ENCODE measurements at places on chromosomes 5 and 9.

GRCh38 chr5:41871852-41872251, 1.6 kb upstream of the OXCT1 start:
- DNase-seq: no peak

DNA sequence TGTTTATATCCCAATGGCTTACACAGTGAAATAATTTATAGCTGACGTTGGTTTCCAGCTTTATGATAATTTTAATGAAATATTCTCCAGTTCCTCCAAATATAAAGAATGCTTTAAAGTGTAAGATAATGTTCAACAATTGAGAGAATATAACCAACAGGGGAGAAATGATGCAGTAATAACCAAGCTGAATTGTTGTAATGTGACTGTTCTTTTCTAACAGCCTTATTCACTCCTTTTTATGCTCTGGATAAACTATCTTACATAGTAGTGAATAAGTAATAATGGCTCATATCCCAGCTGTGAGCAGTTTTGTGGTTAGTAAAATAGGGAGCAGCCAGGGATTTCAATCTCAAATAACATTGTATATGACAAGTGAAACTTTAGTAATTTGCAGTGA, 2348.7 kb upstream of the ACO1 start:
- no peak for DNase-seq

GRCh38 chr9:77748214-77748772, 100.2 kb upstream of the GNA14 start:
- DNase-seq: no peak

GRCh38 chr9:72882117-72882775, 70.6 kb downstream of the ALDH1A1 start:
- no peak for DNase-seq

- no peak for DNase-seq
Observed at GRCh38 chr9:116564266-116564793, 122.8 kb upstream of the TRIM32 start.

DNA sequence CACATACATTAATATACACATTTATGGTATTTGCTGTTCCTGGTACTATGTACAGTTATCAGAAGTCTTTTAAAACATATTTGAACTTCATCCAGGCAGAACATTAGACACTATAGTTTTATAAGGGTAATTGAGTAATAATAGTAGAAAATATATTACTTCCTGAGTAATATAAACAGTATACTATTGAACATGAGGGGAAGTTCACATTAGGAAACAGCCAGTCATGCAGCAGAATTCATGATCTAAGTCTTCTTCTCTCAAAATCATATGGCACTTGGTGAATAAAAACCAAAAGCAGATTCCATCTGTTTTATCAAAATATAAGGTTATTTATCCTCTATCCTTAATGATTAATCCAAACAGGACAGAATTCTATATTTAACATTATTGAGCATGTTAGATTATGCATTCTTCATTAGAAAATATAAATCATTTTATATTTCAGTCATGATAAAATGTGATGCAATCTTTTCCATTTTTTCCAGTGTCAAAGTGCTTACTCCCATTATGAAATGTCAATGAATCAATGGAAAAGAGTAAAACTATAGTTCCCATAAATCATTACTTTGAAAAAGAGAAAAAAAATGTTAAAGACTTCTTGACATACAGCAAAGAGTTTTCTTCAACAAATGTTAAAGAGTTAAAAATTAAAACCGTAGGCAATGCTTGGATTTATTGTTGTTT, 584.3 kb upstream of the TUSC1 start:
- no peak for DNase-seq

DNA sequence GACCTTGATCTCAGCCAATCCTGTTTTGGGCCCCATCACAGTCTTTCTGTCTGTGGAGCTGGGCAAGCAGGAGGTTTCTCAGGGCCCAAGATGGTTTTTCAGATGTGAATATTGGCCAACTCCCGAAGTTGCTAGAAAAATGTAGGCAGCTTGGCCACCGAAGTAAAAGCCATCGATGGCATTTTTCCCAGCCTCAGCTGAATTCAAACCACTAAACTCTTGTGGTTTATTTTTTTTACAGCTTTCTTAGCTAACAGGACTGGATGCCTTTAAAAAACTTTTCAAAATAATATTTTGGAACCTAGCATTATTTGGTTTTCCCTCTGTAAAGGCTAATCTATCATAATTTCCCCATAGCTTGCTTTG, 102.5 kb upstream of the ERCC6L2 start:
- DNase-seq: no peak

GRCh38 chr9:116539549-116539948, 147.6 kb upstream of the TRIM32 start:
- no peak for DNase-seq

DNA sequence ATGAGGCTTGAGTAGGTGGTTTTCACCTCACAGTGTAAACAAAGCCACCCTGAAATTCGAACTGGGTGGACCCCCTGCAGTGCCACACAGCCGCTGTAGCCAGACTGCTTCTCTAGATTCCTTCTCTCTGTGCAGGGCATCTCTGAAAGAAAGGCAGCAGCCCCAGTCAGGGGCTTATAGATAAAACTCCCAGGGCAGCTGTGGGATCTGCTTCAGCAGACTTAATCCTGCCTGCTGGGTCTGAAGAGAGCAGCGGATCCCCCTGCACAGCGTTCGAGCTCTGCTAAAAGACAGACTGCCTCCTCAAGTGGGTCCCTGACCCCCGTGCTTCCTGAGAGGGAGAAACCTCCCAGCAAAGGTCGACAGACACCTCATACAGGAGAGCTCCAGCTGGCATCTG, 71.4 kb downstream of the CARTPT start:
- DNase-seq: no peak

- DNase-seq: no peak
Observed at GRCh38 chr5:175800656-175801081, 70.7 kb upstream of the CPLX2 start.

DNA sequence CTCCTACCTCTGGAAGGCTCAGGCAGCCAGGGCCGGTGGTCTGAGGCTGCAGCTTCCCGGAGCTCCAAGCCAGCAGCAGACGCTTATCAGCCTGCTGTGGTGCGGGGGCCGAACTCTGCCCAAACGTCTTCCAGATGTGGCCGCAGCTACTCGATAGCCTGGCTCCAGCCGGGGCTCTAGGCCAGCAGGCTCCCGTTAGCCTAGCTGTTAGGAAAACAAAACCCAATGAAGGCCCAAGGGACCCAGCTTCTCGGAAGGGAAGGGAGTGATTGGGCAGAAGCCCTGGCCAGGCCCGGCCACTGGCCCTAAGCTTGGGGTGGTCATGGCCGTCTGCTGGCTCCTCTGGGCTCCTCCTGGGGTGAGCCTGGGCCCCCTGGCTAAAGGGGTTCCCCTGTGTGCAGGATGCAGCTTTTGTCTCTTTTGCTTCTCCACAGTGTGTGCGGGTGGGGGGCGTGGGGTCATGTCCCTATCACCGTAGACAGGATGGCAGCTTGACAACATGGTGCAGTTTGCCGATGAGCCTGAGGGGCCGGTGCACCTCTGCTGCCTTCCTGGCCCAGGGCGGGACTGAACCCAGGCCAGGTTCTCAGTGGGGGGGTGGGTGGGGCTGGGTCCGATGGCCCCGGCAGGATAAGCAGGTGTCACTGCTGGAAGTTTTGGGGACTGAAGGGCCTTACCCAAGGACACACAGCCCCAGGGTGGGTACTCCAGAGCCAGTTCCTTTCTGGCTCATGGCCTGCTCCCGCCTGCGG, 18.7 kb downstream of the MYMK start:
- DNase-seq: no peak

DNA sequence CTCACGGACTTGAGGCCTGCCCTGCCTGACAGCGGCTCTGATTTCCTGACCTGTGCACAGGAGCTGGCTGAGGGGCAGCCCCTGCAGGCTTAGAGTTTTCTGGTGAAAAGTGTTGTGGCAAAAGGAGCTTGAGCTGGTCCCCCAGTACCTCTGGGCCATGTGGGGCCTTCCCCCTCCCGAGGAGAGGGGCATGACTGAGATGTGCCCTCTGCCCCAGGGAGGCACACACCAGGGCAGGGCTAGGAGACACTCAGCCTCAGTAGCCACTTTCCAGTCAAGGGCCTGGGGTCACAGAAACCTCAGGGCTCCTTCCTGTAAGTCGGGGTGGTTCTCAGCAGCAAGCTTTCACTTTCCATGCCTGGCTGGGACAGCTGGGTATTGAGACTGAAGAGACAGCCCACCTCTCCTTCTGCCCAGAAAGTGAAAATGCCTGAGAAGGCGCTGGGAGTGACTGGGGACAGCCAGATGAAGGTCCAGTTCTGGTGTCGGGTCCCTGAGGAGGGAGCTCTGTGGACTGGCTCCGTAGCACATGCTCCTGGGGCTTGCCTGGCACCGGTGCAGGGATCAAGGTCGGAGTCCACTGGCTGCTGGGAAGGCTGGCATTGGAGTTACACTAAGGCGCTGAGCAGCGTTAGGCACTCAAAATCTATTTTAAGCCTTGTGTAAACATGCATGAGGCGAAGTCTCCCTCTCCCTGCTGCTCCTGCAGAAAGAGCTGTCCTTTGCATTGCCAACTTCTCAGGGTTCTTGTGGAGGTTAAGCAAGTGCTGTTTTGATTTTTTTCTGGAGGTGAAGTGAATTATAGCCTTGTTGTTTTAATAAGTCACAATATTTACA, 394.9 kb downstream of the GADD45G start:
- DNase-seq: no peak

GRCh38 chr9:106755736-106756135, 107.2 kb upstream of the ZNF462 start:
- DNase-seq: no peak

GRCh38 chr9:15755660-15756059, 202.8 kb downstream of the CCDC171 start:
- DNase-seq: no peak

- no peak for DNase-seq
Observed at GRCh38 chr5:39106322-39106721, 32.1 kb upstream of the RICTOR start.

- DNase-seq: no peak
Observed at GRCh38 chr5:166370928-166371690, 1920.3 kb upstream of the WWC1 start.

- no peak for DNase-seq
Observed at GRCh38 chr5:124949862-124950261, 203.4 kb upstream of the ZNF608 start.

- no peak for DNase-seq
Observed at GRCh38 chr5:171422495-171422894, 3.0 kb downstream of the FGF18 start.

DNA sequence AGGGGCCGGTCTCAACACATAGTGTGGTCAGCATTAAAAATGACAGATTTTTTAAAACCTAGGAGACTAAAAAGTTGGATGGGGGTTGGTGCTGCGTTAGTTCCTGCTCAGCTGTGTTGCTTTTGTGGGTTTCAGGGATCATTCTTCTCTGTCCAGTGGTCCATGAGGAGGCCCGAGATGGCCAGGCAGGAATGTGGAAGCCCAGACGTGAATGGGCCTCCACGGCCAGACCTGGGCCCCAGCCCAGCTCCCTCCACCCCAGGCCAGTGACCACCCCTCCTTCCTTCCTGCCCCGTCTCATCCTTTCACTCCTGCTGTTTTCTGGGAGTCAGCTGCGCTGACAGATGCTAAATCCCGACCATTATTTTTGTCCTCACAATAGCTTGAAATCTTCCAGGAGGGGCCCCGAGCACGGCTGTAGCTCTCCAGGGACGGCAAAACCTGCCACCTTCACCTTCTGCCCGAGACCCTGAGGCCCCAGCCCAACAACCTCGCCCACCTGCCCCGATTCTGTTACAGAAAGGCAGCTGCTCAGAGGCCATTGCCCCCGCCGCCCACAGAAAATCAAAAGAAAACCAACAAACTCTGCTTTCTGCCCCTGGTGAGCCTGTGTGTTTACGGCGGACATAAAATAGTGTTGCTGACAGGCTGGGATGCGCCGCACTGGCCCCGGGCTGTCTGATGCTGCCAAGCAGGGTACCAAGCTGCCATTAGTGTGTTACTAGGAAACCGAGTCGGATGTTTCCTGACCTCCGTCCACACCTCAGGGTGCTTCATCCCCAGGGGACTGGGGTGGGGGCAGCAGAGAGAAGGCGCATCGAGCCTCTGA, 83.7 kb upstream of the SARDH start:
- no peak for DNase-seq

- DNase-seq: no peak
Observed at GRCh38 chr9:127091526-127091925, 30.9 kb downstream of the ANGPTL2 start.

- DNase-seq: no peak
Observed at GRCh38 chr9:91951944-91952520, 2.0 kb upstream of the ROR2 start.

DNA sequence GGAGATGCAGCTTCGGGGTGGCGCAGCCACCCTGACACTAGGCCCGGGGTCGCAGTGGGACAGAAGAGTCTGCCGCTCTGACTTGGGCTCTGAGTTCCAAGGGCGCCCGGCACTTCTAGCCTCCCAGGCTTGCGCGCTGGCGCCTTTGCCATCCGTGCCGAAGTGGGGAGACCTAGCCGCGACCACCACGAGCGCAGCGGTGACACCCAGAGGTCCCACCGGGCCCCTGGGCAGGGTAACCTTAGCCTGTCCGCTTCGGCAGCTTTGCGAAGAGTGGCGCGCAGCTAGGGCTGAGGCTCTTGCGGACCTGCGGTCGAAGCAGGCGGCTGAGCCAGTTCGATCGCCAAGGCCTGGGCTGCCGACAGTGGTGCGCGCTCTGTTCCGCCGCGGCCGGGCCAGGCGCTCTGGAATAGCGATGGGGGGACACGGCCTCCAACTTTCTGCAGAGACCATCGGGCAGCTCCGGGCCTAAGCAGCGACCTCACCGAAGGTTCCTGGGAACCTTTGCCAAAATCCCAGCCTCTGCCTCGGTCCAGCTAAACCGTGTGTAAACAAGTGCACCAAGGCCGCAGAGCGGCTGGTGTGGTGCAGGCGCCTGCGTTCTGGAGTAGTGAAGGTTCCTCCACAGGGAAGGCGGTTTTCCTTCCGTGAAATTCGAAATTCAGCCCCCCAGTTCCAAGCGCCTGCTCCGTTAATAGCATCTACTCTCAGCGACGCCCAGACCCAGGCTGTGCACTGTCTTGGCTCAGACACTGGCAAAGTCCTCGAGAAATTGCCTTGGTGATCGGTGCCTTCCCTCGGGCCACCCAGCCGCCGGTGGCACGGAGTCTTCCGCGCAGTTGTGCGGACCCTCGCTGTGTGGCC, 7.4 kb downstream of the TLX3 start:
- DNase-seq: no peak

DNA sequence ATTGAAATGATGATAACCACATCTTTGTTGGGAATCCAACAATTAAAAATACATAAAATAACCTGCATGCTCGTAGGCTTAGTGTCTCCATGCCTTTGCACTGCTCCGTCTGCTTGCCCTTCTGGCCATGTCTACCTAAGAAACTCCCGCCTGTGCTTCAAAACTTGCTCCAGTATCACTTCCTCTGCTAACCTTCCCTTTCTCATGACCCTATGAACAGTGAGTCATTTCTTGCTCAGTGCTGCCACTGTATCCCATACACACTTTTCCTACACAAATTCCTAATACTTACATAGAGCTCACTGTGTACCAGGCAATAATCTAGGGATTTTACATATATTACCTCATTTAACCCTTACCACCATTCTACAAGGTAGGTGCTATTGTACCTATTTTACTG, 33.5 kb downstream of the TMEM245 start:
- no peak for DNase-seq

GRCh38 chr5:68286612-68286912, 71.0 kb downstream of the PIK3R1 start:
- DNase-seq: no peak
